ENCODE measurements at places on chromosomes 6 and 20.

DNA sequence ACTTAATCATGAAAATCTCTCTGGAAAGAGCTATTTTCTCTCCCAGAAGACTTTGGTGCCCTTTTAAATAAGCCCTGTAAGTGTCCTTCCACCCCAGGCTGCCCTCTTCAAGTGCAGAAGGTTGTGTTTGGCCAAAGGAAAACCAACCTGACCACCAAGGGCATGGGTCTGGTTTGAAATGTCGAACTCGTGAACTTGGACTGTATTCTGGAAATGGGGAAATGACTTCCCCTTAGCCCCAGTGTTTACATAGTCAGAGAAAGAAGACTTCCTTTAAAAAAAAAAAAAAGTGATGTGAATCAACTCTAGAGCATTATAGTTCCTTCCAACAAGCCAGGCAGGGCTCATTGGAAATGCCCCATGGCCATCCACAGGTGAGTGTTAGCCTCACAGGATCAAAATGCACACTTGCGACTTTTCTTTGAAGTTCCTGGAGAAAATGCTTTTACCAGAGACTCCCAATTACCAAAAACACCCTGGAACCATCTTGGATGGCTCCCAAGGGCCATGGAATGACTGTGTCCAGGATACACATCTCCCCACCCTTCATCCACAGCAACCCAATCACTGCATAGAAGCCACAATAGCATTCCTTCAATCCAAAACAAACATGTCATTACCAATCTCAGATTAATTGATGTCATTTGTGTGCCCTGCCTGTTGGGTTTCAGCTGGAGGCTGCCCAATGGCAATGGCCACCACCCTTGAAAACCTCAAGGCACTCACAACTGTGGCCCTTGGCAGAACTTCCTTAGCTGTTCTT lies 133.8 kb downstream of the CLIC5 start:
- DNase-seq: no peak

DNA sequence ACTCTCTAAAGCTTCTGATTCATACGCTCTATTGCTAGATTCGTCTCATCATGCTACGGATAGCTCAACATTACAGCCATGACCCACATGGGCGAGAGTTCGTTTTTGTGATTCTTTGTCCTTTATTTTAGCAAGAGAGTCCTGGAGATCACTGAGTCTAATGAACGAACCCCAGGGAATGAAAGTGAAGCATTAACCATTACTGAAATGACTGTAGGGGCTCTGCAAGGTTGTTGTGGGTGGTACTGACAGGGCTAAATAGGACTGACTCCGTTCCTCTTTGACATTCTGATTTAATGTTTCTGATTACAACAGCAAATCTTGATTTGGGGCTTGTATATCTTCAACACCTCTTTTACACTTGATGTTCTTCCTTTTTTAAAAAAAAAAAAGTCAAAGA lies 13.7 kb upstream of the RTF2 start:
- DNase-seq: no peak

DNA sequence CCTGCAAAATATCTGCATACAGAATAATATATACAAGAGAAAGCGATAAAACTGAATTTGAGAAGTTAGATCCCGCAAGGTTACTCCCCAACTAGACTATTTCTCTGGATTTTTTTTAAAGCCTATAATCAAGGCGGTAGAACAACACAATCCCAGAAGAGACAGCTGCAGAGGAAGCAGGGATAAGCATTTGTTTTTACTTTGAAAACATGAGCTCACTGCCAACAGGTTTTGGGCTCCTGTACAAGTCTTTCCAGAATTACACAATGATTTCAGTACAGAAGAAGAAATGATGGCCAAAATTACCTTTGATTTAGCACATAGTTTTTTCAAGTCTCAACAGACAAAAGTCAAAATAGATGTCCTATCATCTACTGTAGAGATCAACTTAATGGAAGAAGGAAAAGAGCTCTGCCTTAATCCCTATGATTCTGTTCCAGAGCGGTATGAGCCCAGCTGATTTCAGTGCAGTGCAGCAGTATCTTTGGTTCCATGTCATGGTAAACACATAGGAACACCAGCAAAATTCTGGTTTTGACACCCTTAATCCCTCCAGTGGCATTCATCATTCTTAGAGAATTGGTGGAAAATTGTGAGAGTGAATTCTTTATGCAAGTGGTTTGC lies 304.3 kb downstream of the HDGFL1 start:
- DNase-seq: no peak

- no peak for DNase-seq
Measured at GRCh38 chr6:5302220-5302946, 41.1 kb downstream of the FARS2 start.

GRCh38 chr6:4613381-4613780 lies 162.8 kb upstream of the CDYL start:
- no peak for DNase-seq

DNA sequence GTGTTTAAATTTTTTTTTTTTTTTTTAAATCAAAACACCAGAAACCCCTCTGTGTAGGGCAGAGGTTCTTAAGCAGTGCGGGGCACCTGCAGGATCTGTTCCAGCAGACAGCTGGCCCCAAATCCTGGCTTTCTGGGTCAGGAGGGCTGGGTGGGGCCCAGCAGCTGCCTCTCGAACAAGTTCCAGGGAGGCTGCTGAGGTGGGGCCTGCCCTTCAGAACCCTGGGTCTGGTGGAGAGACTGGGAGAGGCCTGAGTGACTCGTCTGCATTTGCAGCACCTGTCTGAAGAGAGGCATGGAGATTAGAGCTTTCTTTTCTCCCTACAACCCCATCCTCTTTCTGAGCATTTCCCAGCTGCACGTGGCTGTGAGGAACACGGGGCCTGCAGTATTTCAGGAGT lies 8.4 kb downstream of the PSMG4 start:
- no peak for DNase-seq

DNA sequence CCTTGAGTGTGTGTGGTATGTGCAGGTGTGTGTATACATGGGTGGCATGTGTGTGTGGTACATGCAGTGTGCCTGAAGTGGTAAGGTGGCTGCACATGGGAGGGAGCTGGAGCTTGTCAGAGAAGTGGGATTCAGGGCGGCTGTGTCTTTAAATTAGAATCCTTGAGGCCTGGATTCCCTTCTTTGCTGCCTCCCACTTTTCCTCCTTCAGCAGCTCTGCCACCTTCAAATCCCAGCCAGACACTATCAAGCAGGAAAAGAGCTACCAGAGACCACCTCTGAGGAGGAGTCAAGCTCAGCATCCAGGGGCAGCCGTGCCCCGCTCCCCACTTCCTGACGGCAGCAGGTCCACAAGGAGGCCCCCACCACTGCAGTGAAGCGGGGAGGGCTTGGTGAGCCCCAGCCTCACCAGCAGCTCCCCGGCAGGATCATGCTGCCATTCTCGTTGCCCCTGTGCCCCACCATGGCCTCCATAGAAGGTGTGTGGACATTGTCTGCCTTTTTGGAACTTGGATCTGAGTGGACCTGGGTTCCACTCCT lies 131.0 kb upstream of the MLN start:
- no peak for DNase-seq

GRCh38 chr6:96761794-96762193 lies 75.5 kb downstream of the GPR63 start:
- no peak for DNase-seq

Data from D721Med (cell line).